Stimulated activated CD8-positive, alpha-beta memory T cell treated with anti-CD3 and anti-CD28 coated beads, Interleukin-7, amount 100 ng/mL, for 48 hours (primary cell): ENCODE measurements at places on chromosomes 2 and 18.

GRCh38 chr2:72864500-72864899 is 22.7 kb upstream of the SPR start:
- no peak for DNase-seq

DNA sequence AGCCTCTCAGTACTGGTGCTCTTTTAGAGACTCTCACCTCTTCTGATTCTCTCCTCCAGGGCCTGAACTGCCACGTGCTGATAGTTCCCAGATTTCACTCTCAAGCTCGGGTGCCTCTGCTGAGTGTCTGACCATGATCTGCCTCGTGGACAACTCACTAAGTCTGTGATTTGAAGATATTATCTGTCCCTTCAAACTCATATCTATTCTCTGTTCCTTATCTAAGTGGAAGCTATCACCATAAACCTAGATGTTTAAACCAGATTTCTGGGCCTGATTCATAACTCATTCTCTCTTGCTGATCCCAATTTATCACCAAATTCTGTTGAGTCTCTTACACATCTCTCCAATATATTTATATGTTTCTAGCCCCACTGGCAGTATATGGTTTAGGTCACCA is 29.9 kb upstream of the KIDINS220 start:
- DNase-seq = no peak

DNA sequence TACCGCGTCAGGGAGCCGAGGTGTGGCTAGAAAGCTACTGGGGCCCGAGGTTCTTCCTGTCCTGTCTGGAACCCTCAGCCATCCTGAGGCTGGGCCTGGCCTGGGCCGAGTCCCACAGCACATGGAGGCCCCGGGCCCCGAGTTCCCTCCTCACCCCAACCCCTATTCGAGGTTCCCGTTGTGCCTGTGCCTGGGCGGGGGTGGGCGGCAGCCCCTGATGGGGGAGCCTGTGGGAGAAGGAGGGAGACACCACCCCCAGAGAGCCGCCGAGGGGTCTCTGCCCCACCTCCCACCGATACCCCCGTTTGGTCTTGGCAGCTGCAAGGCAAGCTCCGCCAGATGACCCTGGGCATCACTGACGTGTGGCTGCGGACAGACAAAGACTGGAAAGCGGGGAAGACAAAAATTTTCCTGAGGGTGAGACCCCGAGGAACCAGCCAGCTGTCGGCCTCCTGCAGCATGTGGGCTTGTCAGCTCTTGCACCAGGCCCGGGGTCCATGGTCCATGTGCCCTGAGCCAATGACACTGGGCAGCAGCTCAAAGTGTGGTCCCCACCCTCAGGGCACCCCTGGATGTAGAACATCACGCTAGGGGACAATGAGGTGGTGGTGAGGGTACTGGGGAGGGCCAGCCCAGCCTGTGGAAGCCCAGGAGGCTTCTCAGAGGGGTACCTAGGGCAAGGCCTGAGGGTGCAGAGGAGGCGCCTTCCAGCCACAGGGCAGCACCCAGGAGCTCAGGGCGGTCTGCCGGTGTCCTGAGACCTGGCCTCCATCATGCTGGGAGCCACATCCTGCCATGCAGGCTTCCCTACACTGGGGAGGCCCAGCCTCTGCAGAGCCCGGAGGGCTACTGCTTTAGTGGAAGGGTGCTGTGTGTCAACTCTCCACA is 52.5 kb upstream of the GPR17 start:
- no peak for DNase-seq

- DNase-seq = no peak
These were observed 80.9 kb downstream of the SP100 start for GRCh38 chr2:230496891-230497290.

GRCh38 chr2:235472443-235472842 is 21.4 kb upstream of the AGAP1 start:
- no peak for DNase-seq

GRCh38 chr2:18066894-18067293 is 188.4 kb downstream of the KCNS3 start:
- no peak for DNase-seq

GRCh38 chr2:42135381-42136312 is 33.5 kb upstream of the EML4 start:
- DNase-seq = no peak
